Activated T-helper 1 cell treated with Interleukin-2 at 50 U/mL for 16 hours (primary cell): ENCODE measurements at places on chromosomes 6 and 20.

DNA sequence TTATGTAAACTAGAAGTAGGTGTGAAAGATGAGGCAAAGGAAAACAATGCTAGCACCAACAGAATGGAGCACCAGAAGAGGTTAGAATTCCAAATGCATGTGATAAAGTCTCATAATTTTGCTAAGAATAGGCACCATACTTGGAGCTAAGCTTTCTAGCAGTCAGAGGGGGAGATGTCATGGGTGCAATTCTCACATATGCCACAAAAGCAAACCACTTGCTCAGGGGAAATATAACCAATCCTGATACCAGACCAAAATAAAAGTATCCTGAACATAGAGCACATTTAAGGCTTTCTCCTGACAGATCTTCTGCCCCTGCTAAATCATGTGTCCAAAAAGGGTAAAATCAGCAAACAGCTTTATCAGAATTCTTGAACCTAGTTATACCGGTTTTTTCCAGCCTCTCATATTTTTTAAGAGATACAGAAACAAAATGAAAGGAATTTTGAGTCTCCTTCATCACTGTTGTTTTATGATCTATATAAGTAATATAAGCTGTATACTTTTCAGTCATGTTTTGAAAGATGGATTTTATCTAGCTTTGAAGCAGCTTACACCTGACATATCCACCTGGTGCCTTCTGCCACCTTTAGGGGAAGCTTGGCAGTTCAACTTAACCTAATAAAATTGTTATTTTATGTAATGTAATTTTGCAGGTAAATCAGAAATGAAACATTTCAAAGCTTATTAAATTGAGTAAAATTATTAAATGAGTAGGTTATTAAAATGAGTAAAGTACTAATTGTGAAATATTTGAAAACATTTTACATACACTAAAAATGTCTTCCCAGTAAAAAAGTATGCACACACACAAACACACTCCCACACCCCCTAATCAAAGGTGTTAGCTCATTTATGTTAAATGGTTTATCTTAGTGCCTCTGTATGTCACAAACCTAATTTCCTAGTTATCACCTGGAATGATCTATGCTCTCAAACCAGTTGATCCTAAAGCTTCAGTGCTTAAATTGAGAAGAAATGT lies 2.8 kb downstream of the SPO11 start:
- DNase-seq, result no peak

DNA sequence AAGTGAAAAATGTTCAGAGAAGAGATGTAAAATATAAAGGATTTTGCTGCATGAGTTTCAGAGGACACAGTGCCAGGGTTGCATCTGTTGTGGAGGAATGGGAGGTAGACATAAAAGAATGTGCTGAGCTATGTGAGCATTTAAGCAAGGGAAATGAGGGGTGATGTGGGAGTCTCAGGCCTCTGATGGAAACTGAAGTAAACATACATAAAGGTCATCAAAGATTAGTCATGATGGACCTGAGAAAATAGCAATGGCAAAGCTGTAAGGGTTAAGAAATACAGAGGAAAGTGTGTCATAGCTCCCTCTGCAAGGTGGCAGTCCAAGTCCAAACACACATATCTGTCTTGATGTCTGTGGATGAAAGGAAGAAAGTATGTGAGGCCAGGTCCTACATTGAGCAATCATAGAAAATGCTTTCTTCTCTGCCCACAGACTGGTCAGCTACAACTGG lies 306.6 kb upstream of the ECI2 start:
- no peak for DNase-seq

DNA sequence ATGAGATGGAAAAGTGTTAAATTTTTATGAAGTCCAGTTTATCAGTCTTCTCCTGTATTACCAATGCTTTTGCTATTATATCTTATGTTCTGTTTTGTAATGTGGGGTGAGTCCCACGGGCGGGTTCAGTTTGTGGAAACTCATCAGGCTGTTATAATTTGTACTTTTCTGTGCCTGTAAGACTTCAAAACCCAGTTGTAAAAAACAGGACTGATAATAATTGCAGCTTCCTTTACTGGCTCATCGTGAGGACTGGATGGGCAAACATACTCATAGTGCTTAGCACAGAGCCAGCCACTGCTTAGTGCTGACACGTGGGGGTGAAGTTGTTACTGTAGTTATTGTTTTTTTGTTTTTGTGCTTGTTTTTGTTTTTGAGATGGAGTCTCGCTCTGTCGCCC lies 45.6 kb downstream of the TGM2 start:
- no peak for DNase-seq

DNA sequence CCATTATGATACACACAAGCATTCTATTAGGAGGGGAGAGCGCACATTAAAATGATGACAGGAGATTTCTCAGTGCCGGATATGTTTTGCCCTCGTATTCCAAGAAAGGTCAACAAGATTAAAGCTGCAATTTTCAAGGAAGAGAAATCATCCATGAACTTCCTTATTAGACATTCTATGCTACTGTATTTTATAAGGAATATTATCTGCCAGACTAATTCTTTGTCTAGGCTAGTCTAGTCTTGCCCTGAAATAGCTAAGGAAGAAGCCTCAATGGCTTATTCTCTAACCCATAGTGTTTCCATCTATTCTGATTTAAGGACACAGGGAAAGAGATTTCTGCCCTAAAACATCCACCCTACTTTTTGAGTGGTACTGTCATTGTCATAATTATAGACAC lies 315.4 kb downstream of the ADGRG6 start:
- no peak for DNase-seq

DNA sequence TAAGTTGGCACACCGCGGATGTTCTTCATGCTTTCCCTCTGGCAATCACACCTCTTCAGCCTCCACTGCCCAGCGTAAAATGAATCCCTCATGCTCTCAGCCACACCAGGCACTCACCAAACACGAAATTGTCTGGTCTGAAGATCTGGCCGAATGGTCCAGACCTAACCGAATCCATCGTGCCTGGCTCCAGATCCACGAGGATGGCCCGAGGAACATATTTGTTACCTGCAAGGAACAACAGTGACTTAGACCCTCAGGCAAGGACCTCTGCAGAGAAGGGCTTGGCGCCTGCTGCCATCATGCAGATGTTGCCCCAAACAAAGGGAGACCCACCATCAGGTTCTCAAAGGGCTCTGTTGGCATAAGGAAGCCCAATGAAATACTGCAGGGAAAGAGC lies 1.4 kb downstream of the TUBB2B start:
- DNase-seq, result no peak

- no peak for DNase-seq
These were observed 250.3 kb downstream of the TSHZ2 start for GRCh38 chr20:53222416-53222815.

DNA sequence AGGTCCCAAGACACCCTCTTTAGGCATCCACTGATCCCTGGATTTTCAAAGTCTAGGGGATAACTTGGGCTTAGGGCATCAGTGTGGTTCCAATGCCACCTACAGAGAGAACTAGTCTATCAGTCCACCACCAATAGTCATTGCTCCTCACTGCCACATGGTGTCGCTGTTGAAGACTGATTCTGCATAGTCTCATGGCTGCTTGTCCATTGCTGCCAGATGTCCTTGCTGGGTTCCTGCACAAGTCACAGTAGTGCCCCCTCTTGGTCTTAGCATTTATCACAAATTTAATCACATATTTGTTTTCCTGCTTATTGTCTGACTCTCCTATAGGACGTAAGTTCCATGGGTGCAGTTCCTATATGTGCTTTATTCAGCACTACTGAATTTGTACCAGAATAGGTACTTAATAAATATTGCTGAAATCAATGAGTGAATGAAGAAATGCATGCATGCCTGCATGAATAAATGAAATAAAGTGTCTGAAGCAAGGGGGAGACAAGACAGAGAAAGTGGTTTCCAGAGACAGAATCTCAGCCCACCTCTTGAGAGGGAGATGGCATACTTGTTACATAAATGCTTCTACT lies 45.9 kb upstream of the RALY start:
- DNase-seq, result no peak

- DNase-seq, result no peak
These were observed 1.5 kb upstream of the NINL start for GRCh38 chr20:25586877-25587276.

GRCh38 chr20:14775778-14776177 lies 438.4 kb upstream of the FLRT3 start:
- no peak for DNase-seq

DNA sequence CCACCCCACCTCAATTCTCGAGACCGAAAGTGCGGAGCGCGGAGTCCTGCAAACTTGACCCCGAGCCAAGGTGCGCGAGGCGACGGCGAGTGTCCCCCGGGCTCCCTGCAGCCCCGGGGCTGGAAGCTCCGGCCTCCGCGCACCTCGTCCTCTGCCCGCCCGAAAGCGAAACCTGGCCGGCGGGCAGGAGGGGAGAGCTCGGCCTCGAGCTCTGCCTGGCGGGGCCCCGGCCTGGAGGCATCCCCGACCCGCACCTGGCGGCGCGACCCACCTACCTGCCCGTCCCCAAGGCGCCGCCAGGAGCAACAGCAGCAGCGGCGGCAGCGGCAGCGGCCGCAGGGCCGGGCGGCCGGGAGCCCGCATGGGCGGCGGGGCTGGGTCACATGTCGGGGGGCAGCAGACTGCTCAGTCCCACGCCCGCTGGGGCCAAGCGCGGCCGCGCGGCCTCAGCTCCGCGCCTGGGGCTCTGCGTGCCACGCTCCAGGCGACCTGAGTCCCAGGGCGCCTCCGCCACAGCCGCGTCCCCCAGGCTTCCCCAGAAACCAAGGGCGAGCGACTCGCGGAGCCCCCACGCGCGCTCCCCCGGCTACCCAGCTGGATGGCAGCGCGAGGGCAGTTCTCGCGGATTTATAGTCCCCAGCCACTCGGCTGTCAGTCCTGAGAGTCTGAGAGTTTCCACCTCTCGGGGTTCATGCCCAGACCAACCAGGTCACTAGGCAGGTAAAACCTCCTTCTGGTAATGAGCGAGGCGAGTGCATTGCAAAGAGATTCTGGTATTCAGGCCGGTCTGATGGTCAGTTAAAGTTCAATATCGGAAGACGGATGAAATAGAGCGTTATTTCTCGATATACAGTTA lies at the start of gene IL20RA:
Gene IL20RA, minus strand, starts transcription at position 600 of the 856 bp plus-strand sequence. Its CDS starts 237 bp downstream, at position 363.
- no peak for DNase-seq

GRCh38 chr20:63264519-63264918 lies 8.1 kb upstream of the ARFGAP1 start:
- DNase-seq, result no peak

GRCh38 chr6:154487367-154488247 lies 22.9 kb downstream of the CNKSR3 start:
- no peak for DNase-seq

GRCh38 chr6:142318714-142319113 lies 16.9 kb downstream of the ADGRG6 start:
- DNase-seq, result no peak

DNA sequence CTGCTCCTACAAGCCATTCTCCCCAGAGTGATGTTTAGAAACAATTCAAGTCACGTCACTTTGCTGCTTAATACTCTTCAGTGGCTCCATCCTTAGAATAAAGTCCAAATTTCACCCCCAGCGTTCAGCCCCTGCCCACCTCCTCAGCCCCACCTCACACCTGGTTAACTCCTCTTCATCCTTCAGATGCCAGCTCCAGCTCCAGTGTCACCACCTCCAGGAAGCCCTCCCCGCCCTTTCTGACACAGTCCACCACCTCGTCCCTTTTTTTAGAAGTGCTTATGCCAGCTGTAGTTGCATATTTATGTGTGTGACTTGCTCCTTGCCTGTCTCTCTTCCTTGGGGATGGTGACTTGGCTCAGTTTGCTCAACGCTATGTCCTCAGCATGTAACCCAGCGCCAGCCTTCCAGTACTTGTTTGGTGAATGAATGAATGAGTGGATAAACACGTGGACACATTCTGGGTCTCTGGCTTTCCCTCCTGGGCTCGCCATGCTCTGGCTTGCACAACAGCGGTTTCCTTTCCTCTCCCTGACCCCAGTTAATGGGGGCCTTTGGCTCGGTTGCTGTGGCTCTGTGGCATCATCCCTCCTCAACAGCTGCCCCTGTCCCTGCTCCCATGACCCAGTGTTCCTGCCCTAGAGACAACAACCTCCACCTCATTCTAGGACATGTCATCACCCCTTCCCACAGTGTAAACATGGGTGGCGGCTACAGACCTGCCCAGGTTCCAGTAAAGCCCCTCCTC lies 3.7 kb upstream of the IP6K3 start:
- DNase-seq, result no peak

GRCh38 chr6:136763716-136764516 lies 28.4 kb downstream of the MAP3K5 start:
- DNase-seq, result no peak

DNA sequence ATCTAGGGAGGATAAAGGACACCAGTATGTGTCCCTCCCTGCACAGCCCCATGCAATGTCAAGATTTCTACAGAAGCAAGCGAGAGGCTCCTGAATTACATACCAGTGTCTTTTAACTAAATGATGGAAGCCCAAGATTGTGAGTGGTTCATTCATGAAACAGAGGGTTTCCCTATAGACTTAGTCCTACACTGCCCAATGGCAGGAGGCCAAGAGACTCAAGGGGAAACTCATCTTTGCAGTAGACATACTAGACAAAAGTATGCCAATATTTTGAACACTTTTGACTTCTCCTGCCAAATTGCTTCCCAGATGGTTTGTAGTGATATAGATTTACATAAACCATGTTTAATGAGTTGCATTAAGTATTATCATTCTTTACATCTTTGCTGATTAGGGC lies 557.2 kb upstream of the JAG1 start:
- DNase-seq, result no peak

DNA sequence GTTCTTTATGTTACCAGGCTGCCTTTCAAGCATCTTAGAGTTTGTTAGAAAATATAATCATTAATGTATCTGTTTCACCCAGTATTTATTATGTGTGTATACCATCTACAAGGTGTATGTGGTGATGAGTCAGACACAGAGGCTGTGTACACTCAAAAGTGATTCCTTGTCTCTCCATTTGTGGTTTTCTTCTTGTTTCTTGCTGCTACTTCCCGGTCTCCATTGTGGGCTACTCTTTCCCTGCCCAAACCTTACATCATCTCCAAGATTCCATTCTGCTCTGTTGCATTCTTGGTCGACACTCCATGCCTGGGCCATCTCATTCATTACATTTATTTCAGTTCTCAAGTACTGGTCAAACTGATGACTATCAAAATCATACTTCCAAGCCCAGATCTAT lies 182.2 kb upstream of the STXBP5 start:
- DNase-seq, result no peak

- no peak for DNase-seq
These were observed 32.8 kb downstream of the PPP1R14C start for GRCh38 chr6:150175586-150176151.
